Stimulated activated CD4-positive, alpha-beta T cell treated with anti-CD3 and anti-CD28 coated beads, TNF-alpha, amount 100 ng/mL, for 48 hours (primary cell): ENCODE measurements at places on chromosomes 3 and 15.

DNA sequence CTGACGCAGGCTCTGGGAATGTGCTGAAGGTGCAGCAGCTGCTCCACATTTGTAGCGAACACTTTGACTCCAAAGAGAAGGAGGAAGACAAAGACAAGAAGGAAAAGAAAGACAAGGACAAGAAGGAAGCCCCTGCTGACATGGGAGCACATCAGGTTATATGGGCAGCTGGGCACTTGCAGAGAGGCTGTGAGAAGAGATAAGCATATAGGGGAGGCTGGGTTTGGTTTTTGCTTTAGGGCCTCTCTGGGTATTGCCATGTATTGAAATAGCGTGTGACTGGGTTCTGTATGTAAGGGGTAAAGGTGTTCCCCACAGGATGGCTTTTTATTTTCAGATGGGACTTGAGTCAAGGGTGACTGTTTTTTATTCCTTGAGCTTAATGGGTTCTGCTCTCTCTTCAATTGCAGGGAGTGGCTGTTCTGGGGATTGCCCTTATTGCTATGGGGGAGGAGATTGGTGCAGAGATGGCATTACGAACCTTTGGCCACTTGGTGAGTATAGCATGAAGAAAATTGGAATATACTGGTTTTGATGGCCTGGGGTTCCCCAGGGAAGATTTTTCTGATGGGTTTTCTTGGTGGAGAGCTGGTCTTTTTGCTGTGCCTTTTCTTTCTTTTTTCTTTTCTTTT, 7.4 kb downstream of the PSMD2 start:
- no peak for DNase-seq

DNA sequence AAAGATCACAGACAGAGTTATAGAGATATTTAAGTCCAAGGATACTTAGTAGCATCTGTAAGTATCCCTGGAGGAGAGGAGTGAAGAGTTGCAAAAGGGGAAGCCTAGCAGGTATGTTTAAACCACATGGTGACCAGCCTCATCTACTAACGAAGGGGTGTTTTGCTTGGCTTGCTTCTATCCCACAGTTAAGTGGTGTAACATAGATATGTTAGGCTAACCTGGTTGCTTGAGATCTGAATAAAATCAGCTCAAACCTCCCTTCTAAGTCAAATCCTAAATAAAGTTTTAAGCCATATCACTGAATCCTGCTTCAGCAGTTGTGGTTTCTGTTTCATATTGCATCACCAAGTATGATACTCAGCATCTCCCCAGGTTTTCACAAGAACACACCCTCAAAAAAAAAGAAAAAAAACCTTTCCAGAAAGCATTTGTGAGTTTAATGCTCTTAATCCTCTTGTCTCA, 880.2 kb downstream of the ROBO1 start:
- DNase-seq = no peak

DNA sequence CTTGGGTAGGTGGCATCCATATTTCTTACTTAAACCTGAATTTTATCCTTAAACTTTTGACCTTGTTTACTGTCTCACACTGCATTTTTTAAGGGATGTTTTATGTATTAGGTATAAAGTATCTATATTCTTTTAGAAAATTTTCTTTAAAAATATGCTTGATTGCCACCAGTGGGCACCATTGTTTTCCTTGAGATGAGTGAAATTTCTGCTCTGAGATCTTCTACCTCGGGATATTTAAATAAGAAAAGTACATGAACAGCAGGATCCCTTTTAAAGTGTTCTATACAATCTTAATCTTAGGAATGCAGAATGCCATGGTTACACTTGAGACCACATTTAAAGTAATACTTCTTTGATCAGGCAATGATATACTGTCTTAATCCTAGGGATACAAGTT, 108.7 kb downstream of the SLMAP start:
- DNase-seq = no peak

- DNase-seq = no peak
These were observed 135.6 kb downstream of the TPRA1 start for GRCh38 chr3:127454968-127455367.

- DNase-seq = no peak
These were observed 113.5 kb downstream of the GHSR start for GRCh38 chr3:172334671-172335207.

- no peak for DNase-seq
These were observed 216.9 kb downstream of the IGSF11 start for GRCh38 chr3:118817748-118818165.

DNA sequence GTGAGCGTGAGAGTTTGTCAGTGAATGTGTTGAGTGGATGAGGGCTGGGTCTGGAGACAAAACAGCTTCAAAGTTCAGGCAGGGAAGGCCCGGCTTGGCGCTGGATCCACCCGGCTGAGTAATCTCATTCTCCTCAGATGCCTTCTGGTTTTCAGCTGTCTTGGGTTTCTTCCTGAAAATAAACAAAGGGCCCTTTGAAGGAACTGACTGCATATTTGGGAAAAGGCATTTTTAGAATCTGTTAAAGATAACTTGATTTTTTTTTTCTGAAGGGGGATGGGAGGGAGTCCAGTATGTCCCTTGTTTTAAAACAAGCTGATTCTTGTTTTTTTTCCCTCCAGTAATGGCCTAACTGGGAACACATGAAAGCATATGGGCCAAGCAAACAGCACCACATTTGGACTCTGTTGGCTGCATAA, 86.4 kb downstream of the TIGIT start:
- no peak for DNase-seq

- DNase-seq = no peak
These were observed 165.5 kb downstream of the ECT2 start for GRCh38 chr3:172915911-172916514.

DNA sequence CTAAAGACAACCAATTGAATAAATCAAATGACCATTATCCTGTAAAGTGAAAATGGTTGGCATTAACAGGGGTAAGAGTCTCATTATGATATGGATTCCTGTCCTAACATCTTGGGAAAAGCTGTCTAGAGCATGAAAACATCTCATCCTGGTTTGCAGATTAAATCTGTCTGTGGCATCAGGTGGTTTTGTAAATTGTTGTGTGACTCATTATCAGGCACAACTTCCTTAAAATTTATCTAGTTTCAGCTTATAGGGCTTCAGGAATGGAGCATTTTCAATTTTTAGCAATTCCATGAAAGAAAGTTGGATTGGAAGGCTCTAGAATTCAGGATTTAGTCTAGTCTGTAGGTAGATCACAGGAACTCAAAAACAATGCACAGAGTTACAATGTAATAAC, 31.1 kb upstream of the SLC27A2 start:
- no peak for DNase-seq

DNA sequence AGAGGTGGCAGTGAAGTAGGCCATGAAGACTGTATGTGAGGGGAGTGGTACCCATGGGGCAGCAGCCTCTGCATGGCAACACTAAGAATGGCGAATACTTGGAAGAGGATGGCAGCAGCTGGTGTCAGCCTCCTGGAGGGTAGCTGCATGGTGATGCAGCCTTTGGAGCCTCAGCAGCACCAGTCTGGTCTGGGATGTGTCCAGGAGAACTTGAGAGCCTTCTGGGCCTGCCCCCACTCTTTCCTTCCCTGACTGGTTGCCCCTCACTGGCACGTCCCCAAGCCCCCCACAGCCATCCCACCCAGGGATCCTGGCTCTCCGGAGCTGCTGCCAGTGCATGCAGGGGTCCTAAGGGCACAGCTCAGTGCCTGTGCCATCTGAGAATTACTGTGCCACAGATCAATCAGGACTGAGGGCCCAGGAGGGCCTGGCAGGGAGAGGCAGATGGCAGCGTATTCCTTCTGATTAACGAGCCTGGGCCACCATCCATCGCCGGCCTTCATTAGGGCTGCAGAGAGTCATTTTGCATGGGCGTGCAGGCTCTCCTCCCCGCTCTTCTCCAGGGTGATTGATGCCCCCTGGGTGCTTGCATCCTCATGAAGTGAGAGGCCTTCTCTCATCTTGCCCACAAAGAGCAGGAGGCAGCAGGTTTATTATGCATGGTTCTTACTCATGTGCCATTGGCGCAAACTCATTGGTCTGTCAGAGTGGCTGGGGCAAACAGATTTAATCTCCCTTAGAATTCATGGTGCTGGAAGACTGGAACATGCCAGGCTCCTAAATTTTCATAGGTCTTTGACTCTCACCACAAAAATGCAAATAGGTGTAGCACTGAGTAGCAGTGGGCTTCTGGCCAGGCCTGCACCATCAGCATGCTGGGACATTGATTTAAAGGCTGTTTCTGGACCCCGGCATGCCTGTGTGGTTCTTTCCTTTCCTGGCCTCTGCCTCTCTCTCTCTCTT, 116.8 kb downstream of the EPHB1 start:
- no peak for DNase-seq

GRCh38 chr3:145623349-145623748, 537.6 kb downstream of the PLOD2 start:
- DNase-seq = no peak

DNA sequence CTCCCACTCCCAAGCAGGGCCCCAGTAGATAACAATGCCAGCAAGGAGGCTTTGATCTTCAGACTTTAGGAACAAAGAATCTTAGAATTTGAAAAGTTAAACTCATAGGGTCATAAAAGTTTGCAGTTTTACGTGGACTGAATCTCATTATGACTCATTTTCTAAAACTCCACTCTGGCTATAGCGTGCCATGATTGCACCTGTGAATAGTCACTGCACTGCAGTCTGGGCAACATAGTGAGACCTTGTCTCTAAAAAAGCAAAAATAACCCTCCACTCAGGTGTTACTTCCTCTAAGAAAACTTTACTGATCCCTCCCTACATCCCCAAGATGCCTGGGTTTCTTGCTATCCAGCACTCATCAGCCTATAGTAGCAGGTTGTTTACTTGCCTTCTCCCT, 104.5 kb downstream of the IL20RB start:
- DNase-seq = no peak
